ENCODE measurements at places on chromosomes 4 and X. TPM values are rescaled to one million over a fixed set of nuclear protein-coding genes. Genes with fewer than 3 reads are reported as not detected.

DNA sequence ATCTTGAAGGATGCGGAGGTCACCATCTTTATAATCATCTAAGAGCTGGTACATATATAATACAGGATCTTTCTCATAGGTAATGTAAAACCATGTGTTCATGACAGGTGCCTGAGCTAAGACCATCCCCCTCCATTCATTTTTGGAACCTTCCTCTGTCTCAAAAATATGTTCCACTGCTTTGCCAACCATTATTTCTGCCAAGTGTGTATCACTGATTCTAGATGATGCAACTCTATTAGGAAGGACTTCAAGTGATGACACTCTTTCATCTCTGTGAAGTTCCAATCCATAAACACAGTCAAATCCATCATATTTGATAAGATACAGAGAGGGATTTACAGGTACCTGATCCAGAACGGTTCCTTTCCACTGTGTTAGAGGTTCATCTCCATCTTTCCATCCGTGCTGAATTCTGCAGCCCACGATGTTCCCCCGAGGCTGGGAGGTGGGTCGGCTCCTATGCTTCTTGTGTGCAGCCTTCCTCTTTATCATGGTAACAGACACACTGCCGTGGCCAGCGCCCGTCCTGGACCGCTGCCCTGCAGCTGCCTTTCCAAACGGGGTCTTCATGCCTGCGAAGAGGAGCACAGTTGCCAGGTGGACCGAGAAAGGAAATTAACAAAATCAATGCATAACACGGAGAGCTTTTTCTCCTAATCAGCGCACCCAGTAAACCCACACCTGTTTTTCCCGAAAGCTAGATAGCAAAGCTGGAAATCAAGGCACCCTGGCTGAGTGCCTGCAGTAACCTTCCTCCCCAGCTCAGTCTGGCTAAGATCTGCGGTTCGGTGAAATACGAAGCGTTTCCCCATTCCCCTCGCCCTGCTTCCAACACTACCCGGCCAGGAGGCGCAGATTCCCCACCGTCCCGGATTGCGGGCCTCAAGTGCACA is 718 bp downstream of the SPIN3 start:
- no peaks in the 10 kb centered on the region for H3K36me3 ChIP-seq
- peak overlapping the region; percentile 48 for H3K4me3 ChIP-seq
- no peaks in the 10 kb centered on the region for H3K27me3 ChIP-seq
- DNase-seq = no peak
- H3K27ac ChIP-seq = peak overlapping the region; percentile 47

The OPN1MW3 gene
- not detected for polyA plus RNA-seq

DNA sequence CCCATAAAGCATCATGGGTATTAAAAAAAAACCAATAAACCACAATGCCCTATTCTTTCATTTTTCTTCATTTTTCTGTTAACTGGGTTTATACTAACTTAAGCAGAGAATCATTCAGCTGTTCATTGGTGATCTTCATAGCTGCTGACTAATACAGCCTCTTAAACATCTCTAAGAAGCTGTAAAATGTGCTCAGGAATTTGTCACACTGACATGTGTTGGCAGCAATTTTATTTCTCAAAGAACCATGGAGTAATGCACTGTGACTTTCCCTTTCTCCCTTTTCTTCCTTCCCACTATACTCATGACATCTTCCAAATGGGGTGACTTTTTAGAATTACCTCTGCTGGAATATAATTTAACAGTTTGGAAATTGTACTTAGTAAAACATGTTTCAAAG is 315.4 kb downstream of the ANTXR2 start:
- H3K27ac ChIP-seq = no peak overlapping the region
- peaks cover 2% of the 10 kb centered on the region for H3K27me3 ChIP-seq
- H3K4me1 ChIP-seq = no peaks in the 10 kb centered on the region
- no peak for DNase-seq
- H3K4me3 ChIP-seq = no peak overlapping the region

GRCh38 chr4:56733352-56733751 is 52.3 kb upstream of the HOPX start:
- DNase-seq = no peak
- H3K36me3 ChIP-seq = no peaks in the 10 kb centered on the region
- no peaks in the 10 kb centered on the region for H3K4me1 ChIP-seq
- H3K4me3 ChIP-seq = no peak overlapping the region

- peak overlapping the region; percentile 67 for H3K27ac ChIP-seq
- no peaks in the 10 kb centered on the region for H3K36me3 ChIP-seq
- no peak for DNase-seq
- H3K4me1 ChIP-seq = peaks cover 23% of the 10 kb centered on the region
These were observed 518 bp upstream of the CNKSR2 start for GRCh38 chrX:21373637-21374162.

- H3K36me3 ChIP-seq = peaks cover 18% of the 10 kb centered on the region
- H3K4me1 ChIP-seq = peaks cover under 1% of the 10 kb centered on the region
- DNase-seq = no peak
- no peak overlapping the region for H3K27ac ChIP-seq
These were observed 108.8 kb upstream of the STIM2 start for GRCh38 chr4:26751838-26752237.

DNA sequence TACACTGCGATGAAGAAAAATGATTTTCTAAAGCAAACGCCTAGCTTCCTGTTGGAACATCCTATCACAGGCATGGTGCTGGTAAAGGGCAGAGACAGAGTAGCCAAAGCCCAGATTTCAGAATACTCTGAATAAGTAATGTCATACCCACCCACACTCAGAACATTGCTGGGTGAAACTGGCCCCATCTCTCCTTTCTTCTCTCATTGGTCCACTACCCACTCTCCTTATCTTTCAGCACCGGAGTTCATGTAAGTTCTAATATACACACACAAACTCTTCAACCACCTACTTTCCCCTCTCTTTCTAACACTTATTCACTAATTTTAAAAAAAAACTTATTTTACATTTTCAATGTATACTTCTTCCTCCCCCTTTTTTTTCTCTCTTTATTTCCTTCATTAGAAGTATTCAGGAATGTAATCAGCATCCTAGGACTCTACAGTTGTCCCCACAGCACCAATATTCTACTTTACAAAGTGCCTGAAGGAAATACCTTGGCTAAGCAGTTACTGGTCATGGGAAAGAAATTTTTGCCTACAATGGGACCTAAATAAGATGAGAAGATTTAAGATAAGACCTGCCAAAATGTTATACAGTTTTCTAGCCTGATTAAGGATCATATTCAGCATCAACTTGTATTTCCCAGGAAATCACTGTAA is 63.0 kb downstream of the SEC24D start:
- H3K27me3 ChIP-seq = no peaks in the 10 kb centered on the region
- H3K27ac ChIP-seq = no peak overlapping the region
- peaks cover 8% of the 10 kb centered on the region for H3K36me3 ChIP-seq
- no peak for DNase-seq
- no peaks in the 10 kb centered on the region for H3K4me1 ChIP-seq

The SPIN2A gene
- 0.14 TPM for polyA plus RNA-seq

The TSPAN7 gene
- polyA plus RNA-seq = not detected

DNA sequence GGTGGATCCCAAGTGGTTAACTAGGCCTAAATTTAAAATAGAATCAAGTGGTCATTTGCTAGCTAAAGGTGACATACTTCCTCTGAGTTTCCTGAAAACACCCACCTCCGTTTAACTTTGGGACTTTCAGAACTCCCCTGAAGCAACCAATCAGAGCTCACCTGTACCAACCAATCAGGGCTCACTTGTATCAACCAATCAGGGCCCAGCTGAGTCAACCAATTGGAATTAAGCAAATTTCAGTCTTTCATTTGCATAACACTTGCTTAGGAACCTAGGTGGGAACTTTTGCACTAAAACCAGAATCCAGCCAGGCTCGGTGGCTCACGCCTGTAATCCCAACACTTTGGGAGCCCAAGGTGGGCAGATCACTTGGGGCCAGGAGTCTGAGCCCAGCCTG is 15.9 kb downstream of the GPC4 start:
- no peak for DNase-seq
- H3K4me1 ChIP-seq = no peaks in the 10 kb centered on the region
- H3K4me3 ChIP-seq = no peak overlapping the region
- no peaks in the 10 kb centered on the region for H3K27me3 ChIP-seq
- H3K27ac ChIP-seq = no peak overlapping the region

DNA sequence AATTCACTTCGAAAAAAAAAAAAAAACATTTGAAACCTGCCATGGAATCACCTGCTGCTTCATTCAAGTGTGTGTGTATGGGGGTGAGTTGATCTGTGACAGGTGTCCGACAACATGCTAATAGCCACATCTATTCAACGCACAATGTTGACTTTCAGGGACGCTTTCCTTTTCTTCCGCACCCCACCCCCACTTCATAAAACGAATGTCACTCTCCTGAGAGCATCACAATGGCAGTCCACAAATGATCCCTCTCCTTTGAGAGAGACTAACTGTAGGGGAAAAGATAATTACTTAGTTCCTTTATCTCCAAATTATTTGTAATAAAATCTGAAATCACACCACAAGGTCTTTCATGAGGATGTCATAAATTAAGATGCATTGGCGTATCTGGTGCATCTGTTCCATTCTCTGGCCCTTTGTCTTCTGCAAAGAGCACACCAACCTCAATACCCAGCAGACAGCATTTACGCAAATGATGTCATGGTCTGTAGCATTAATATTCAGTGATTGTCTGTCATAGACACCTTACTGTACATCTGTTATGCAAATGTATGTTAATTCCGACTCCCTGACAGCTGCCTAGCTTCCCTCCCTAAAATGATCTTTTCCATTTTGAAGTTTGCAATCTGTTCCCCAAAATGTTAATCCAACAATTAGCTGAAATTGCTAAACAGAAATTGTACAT is 640.0 kb upstream of the BOD1L1 start:
- H3K27me3 ChIP-seq = no peaks in the 10 kb centered on the region
- no peak overlapping the region for H3K4me3 ChIP-seq

DNA sequence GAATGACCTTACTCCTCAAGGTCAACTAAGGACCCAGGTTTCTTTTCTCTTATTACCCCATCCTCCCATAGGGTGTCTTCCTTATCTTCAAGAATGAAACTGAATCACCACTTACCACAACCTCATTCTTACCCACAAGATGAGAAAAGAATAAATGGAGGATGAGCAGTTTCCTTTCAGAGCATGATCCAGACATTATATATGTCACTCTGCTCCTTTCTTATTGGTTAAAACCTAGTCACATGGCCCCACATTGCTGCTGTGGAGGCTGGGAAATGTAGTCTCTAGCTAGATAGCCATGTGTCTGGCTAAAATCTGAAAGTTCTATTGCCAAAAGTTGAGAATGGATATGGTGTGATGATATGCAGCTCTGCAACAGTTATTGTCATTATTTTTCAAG is 62.4 kb upstream of the RAI2 start:
- H3K27me3 ChIP-seq = no peaks in the 10 kb centered on the region
- H3K27ac ChIP-seq = no peak overlapping the region
- no peak overlapping the region for H3K4me3 ChIP-seq
- H3K4me1 ChIP-seq = no peaks in the 10 kb centered on the region
- no peaks in the 10 kb centered on the region for H3K36me3 ChIP-seq
- DNase-seq = no peak

DNA sequence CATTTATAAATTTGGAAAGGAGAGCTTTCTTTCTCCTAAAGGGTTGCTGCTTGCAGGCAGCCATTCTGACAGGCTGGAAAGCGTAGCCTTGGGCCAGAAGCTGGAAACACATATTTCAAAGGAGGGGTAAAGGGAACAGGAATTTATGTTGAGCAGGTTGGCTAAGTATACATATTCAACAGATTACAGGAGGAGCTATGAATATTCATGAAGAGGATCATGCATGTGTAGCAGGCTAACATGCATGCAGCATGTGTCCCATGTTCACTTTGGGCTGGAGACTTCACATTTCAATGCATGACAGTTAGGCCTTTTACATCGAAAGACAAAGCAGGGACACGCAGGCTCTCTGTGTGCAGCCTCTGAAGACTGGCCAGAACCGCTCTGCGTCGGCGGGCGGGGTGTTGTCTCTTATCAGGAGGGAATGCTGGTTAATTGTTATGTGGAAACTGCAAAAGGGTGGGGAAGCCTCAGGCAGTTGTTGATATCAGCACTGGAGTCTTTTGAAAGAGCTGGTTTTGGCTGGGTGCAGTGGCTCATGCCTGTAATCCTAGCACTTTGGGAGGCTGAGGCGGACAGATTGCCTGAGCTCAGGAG is 31.5 kb downstream of the CASP3 start:
- no peaks in the 10 kb centered on the region for H3K36me3 ChIP-seq
- H3K4me3 ChIP-seq = no peak overlapping the region
- no peaks in the 10 kb centered on the region for H3K4me1 ChIP-seq
- no peak overlapping the region for H3K27ac ChIP-seq
- H3K27me3 ChIP-seq = no peaks in the 10 kb centered on the region
- DNase-seq = no peak

- no peaks in the 10 kb centered on the region for H3K27me3 ChIP-seq
- no peak for DNase-seq
- no peak overlapping the region for H3K4me3 ChIP-seq
These were observed 26.7 kb downstream of the PDS5A start for GRCh38 chr4:39950861-39951481.

- H3K36me3 ChIP-seq = no peaks in the 10 kb centered on the region
- DNase-seq = no peak
- H3K4me3 ChIP-seq = no peak overlapping the region
These were observed 206.7 kb upstream of the SLIT2 start for GRCh38 chr4:20044966-20045365.

Measured in CD4-positive, CD25-positive, alpha-beta regulatory T cell (primary cell).